LoVo (cell line): ENCODE measurements at places on chromosomes 4 and X.

- peak; percentile 16 for DNase-seq
These were observed 1639.0 kb upstream of the IGFBP7 start for GRCh38 chr4:58749206-58749605.

- DNase-seq = peak; percentile 85
These were observed 982 bp downstream of the PDLIM5 start for GRCh38 chr4:94452476-94453371.

GRCh38 chr4:128649575-128650205, 159.8 kb upstream of the JADE1 start:
- DNase-seq = peak; percentile 15

GRCh38 chrX:283115-283845, 2.1 kb downstream of the PLCXD1 start:
- peak; percentile 82 for DNase-seq

- DNase-seq = no peak
These were observed 82.0 kb downstream of the TMEM156 start for GRCh38 chr4:38950159-38950558.

- no peak for DNase-seq
These were observed 42.4 kb downstream of the ABCB7 start for GRCh38 chrX:75113664-75114063.

DNA sequence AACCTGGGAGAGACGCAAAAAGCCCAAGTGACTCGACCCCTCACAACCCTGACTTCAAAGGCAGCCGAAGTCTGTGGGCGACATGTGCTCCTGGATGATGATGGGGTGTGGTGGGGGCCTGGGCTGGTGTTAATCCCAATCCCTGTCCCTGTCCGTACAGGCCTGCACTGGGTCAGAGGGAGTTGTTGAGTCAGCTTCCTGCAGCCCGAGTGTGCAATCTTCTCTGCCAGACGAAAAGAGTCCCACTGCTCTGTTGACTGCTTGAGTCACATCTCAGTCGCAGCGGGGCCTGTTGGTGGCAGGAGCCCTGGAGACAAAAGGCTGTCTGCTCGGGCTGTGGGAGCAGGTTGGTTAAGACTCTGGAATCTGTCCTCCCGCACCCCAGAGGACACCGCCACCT, 10.3 kb downstream of the FAM3A start:
- DNase-seq = no peak

DNA sequence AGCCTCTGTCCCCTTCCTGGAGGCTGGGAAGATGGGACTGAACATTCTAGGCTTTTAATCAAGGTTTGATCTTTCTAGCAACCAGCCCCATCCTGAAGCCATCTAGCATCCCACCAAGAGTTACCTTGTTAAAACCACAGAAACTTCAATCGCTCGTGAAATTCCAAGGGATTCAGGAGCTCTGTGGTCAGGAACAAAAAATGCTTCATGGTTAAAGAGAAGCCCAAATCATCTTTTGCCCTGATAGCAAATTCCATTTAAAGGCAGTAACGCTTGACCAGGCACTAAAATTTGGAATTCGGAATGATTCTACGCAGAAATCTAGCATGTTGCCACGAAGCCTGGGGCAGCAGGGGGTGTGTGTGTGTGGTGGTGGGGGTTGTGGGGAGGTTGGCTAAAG, 47.8 kb downstream of the CASP6 start:
- DNase-seq = no peak

DNA sequence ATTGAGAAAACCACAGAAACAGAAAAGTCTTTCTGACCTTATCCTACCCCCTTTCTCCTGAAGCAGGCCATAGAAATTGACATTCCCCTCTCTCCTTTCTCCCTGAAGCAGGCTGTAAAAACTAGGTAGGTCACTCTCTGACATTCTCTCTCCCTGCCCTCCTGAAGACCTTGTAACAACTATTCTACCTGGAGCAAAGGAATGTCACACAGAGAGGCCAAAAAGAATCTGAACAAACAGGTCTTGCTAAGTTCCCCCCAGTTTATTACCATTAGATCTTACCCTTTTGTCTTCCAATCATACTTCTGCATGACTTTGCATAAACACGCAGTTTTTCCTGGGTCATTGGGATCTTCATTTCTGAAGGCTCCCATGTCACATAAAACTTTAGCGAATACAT, 198.3 kb upstream of the GYPA start:
- DNase-seq = no peak

DNA sequence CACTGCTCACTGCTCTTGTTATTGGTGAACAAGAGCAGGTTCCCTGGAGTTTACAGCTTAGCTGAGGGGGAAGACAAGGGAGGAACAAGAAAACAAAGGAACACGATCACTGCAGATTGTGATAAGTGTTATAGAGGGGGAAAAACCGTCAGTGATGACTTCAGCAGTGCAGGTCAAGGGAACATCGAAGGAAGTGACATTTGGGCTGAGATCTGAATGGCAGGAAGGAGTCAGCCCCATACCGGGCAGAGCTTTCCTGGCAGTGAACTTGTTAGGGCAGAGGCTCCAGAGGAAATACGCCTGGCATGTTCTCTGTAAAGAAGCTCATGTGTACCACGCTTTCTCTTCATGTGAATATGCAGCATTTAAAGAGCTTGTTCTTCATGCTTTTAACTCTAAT, 78.1 kb downstream of the LDB2 start:
- no peak for DNase-seq

- DNase-seq = no peak
These were observed 63.9 kb downstream of the LCORL start for GRCh38 chr4:17957688-17958087.

GRCh38 chr4:84379917-84380641, 119.0 kb downstream of the NKX6-1 start:
- DNase-seq = no peak
